GF-D8 (cell line): ENCODE measurements at places on chromosomes 2 and 18.

GRCh38 chr2:88481691-88482336, 29.3 kb upstream of the FOXI3 start:
- no peak for DNase-seq

GRCh38 chr2:43391201-43391877, 164.9 kb upstream of the ZFP36L2 start:
- DNase-seq = no peak

DNA sequence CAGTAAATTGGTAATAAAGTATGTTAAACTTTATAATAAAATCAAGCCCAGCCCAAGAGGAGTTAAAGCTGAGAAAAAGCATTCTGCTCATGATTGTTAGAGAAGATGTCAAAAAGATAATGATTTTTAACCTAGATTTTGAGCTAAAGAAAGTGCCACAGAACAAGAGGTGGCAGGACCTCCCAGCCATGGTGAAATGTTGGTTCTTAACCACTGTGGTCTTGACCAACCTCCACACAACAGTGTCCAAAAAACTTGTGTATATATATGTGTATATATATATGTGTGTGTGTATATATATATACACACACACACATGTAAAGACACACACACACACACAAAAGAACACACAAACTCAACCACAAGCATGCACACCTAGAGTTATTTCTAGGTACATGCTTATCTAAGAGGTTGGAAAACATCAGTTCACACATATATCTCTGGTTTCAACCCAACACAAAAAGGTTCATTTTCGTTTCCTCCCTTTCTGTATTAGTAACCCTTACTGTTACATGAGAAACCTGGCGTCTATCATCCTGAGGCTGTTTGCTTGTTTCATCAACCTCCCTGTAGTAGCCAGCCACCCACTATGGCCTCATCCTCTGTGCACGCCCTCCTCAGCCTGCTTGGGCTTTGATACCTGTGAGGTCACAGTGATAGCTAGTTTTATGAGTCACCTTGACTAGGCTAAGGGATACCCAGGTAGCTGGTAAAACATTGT, 631.8 kb upstream of the ID2 start:
- no peak for DNase-seq

GRCh38 chr18:62033207-62033606, 140.4 kb upstream of the RNF152 start:
- no peak for DNase-seq
